CD8-positive, alpha-beta memory T cell (primary cell): ENCODE measurements at places on chromosomes 3 and 15. TPM values are rescaled to one million over a fixed set of nuclear protein-coding genes. Genes with fewer than 3 reads are reported as not detected.

The ACAN gene
- total RNA-seq, result not detected

The PYGO1 gene
- not detected for total RNA-seq

The RASL12 gene
- total RNA-seq, result not detected

GRCh38 chr3:54366007-54366750 is 243.8 kb downstream of the CACNA2D3 start:
- no peak for DNase-seq

DNA sequence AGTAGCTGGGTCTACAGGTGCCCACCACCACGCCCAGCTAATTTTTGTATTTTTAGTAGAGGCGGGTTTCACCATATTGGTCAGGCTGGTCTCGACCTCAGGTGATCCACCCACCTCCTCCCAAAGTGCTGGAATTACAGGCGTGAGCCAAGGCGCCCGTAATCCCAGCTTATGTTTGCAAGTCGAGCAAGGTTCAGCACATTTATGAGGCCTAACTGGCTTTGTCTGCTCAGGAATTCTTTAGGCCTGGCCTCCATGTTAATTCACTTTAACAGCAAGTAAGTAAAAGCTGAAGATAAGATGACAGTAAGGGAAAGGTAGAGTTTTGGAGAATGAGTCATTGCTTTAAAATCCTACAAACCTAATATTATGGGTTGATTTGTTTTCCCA is 24.6 kb downstream of the SIDT1 start:
- no peak for DNase-seq

GRCh38 chr3:72003936-72004335 is 219.0 kb upstream of the PROK2 start:
- DNase-seq, result no peak

DNA sequence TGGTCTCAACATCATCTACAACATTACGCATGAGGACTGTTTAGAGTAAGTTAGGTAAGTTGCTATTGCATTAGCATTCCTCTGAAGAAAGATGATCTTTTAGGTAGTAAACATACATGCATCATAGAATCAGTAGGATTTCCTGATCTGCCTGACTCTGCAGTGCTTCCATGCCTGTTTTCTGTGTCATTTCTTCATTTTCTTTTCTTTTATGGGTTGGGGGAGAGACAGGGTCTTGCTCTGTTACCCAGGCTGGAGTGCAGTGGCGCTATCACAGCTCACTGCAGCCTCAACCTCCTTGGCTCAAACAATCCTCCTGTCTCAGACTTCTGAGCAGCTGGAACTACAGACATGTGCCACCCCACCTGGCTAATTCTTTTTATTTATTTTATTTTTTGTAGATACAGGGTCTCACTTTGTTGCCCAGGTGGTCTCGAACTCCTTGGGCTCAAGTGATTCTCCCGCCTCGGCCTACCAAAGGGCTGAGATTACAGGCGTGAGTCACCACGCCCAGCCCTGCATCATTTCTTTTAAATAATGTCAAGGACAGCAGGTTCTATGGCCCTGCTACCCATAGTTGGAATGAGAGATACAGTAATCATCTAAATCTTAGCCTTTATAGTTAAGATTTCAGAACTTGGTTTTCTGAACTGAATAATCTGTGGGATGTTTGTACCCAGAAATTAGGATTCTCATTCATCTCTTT is 184.3 kb downstream of the GHSR start:
- DNase-seq, result no peak
